Activated T-cell treated with anti-CD3 and anti-CD28 coated beads, Interleukin-2, amount 50 U/mL, for 72 hours (primary cell): ENCODE measurements at places on chromosomes 7 and 10. TPM values are rescaled to one million over a fixed set of nuclear protein-coding genes. Genes with fewer than 3 reads are reported as not detected.

- H3K27me3 ChIP-seq = no peaks in the 10 kb centered on the region
- H3K36me3 ChIP-seq = no peaks in the 10 kb centered on the region
- no peak overlapping the region for H3K4me3 ChIP-seq
Observed at GRCh38 chr10:78960316-78960800, 108.4 kb upstream of the ZMIZ1 start.

GRCh38 chr7:47337531-47337930 is 244.4 kb downstream of the TNS3 start:
- no peak overlapping the region for H3K27ac ChIP-seq
- H3K36me3 ChIP-seq = no peaks in the 10 kb centered on the region
- H3K4me1 ChIP-seq = no peaks in the 10 kb centered on the region
- no peaks in the 10 kb centered on the region for H3K27me3 ChIP-seq
- no peak overlapping the region for H3K4me3 ChIP-seq

GRCh38 chr10:95411635-95412034 is 120.8 kb upstream of the PDLIM1 start:
- H3K4me1 ChIP-seq = peaks cover 6% of the 10 kb centered on the region
- H3K4me3 ChIP-seq = no peak overlapping the region
- peaks cover 16% of the 10 kb centered on the region for H3K27me3 ChIP-seq
- H3K27ac ChIP-seq = no peak overlapping the region

- H3K4me1 ChIP-seq = no peaks in the 10 kb centered on the region
- H3K36me3 ChIP-seq = no peaks in the 10 kb centered on the region
- no peak for DNase-seq
Observed at GRCh38 chr7:70426249-70426880, 705.6 kb upstream of the GALNT17 start.

DNA sequence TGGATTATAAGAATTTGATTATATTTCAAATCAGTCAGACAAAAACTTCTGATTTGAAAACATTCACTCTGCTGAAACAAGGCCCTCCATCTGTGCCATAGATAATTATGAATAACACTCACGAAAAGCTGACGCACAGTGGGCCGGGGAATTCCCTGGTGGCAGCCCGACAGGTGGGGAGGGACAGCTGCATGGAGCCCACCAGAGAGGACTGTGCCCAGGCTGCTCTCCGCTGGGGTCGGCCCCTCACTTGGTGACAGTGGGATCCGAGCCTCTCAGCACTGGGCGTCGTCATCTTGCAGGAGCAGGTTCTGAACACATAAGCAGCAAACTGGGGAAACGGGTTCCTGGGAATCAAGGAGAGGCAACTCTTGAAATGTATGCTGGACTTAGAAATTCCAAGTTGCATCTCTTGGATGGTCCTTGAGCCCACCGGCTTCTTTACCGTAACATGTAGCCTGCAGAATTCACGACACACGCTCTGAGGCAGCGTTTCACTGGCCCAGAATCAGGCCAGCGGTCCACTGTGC is 41.4 kb downstream of the AFAP1L2 start:
- peaks cover under 1% of the 10 kb centered on the region for H3K4me1 ChIP-seq
- H3K36me3 ChIP-seq = no peaks in the 10 kb centered on the region
- H3K4me3 ChIP-seq = no peak overlapping the region
- peaks cover 1% of the 10 kb centered on the region for H3K27me3 ChIP-seq

DNA sequence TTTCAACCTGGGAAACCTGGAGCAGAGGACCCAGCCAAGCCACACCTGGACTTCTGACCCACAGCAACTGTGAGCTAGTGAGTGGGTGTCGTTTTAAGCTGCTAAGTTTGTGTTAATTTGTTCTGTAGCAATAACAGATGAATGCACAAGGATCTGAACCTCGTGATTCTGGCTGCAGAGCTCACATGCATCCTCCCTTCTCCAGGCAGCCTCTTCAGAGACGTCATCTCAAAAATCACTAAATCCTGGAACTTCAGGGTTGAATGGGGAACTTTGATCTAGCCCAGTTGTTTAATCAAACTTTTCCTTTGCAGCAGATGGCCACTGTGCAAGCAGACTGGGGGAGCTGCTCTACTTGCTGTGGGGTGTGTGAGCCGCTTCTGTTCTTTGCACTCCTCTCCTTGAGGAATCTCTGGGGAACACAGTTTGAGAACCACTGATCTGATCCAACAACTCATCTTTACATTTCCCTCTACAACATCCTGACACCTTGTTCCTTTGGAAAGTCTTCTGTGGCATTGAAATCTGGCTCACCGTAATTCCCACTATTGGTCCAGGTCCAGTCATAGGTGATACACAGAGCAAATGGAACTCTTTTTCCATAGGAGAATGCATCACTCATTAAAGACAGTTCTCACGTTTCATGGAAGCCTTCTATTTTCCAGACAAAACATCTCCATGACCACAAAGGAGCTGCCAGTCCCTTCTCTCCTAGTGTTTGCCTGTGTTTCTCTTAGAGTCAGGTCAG is 90.3 kb downstream of the CHN2 start:
- no peaks in the 10 kb centered on the region for H3K36me3 ChIP-seq
- H3K4me3 ChIP-seq = peak overlapping the region; percentile 9
- peaks cover 37% of the 10 kb centered on the region for H3K4me1 ChIP-seq
- no peak overlapping the region for H3K27ac ChIP-seq
- DNase-seq = no peak

DNA sequence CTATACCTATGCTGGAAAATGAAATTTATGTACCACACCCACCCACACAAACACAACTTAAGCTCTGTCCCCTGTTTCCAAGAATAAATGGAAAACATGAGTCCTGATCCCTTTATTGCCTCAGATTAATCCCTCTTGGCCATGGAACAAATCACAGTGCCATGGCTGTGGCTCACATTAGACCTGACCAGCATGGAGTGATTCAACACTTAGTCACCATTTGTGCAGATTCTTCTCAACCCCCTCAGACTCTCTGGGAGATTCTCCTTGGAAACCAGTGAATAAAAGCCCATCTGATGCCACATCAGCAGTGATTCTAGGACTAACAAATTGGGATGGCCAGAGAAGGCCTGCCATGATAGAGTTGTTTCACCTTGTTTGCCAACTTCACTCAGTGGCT is 204.4 kb upstream of the TMEM72 start:
- peaks cover 2% of the 10 kb centered on the region for H3K36me3 ChIP-seq
- no peaks in the 10 kb centered on the region for H3K27me3 ChIP-seq
- no peak overlapping the region for H3K4me3 ChIP-seq
- no peaks in the 10 kb centered on the region for H3K4me1 ChIP-seq
- no peak for DNase-seq

DNA sequence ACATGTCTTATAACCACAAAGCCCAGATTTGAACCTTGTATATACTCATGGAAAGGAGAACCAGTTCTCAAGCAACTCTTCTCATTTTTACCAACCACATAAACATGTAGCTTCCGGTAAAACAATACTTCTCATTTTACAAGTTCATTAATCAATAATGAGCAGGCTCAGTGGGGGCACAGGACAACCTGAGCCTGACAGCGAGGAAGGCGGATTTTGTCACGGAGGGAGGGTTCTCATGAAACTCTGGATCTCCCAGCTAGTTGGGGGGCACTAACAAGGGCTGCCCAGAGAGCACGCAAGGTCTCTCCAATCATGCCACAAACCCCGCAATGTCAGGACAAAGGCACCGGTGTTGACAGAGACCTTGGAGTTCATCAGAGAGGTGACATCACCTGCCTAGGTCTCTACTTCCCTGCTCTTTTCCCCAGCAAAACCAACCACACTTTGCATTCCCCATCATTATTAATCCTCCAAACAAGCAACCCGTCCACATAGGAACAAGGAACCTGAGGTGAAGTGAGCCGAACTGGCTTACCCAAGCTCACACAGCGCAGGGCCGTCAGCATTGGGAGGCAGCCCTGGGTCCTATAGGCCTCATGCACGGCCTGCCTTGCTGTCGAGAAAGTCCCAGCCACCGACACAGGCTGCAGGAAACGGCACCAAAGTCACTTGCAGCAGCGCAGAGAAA is 192.1 kb upstream of the KLF14 start:
- no peak for DNase-seq
- H3K27me3 ChIP-seq = no peaks in the 10 kb centered on the region
- H3K27ac ChIP-seq = peak overlapping the region; percentile 99

GRCh38 chr7:35035511-35035961 is 1.7 kb downstream of the DPY19L1 start:
- DNase-seq = peak; percentile 29
- peak overlapping the region; percentile 44 for H3K27ac ChIP-seq
- H3K36me3 ChIP-seq = no peaks in the 10 kb centered on the region
- H3K4me1 ChIP-seq = peaks cover 28% of the 10 kb centered on the region
- no peaks in the 10 kb centered on the region for H3K27me3 ChIP-seq

GRCh38 chr10:132366499-132366898 is 30.5 kb upstream of the PWWP2B start:
- no peaks in the 10 kb centered on the region for H3K27me3 ChIP-seq
- H3K27ac ChIP-seq = no peak overlapping the region
- peaks cover 4% of the 10 kb centered on the region for H3K4me1 ChIP-seq
- peaks cover 2% of the 10 kb centered on the region for H3K36me3 ChIP-seq
- no peak overlapping the region for H3K4me3 ChIP-seq
- DNase-seq = no peak

- H3K27me3 ChIP-seq = no peaks in the 10 kb centered on the region
- no peak overlapping the region for H3K27ac ChIP-seq
- H3K4me1 ChIP-seq = no peaks in the 10 kb centered on the region
- no peak overlapping the region for H3K4me3 ChIP-seq
- DNase-seq = no peak
Observed at GRCh38 chr10:105714728-105715127, 1073.6 kb downstream of the SORCS3 start.

- H3K4me1 ChIP-seq = peaks cover 7% of the 10 kb centered on the region
- H3K4me3 ChIP-seq = no peak overlapping the region
- H3K36me3 ChIP-seq = peaks cover 1% of the 10 kb centered on the region
- H3K27ac ChIP-seq = no peak overlapping the region
- peaks cover 32% of the 10 kb centered on the region for H3K27me3 ChIP-seq
Observed at GRCh38 chr10:22503315-22504088, 158.2 kb downstream of the SPAG6 start.

DNA sequence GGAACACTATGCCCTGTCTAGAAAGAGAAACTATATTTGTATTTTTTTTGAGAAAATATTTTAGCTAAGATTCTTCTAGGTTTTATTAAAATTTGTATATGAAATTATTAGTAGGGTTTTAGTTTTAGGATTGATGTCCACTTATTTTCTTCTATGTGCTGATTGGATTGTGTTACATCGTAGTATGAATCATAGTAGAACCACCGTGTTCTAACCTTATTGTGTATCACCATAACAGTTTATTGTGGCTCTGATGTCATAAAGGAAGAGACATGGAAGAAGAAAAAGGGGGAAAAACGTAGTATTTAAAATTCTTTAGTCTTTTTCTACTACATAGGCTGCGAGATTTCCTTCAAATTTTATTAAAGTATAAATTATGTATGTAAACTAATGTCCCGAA is 1.9 kb downstream of the AGBL3 start:
- H3K4me3 ChIP-seq = peak overlapping the region; percentile 55
- DNase-seq = no peak
- peaks cover 1% of the 10 kb centered on the region for H3K36me3 ChIP-seq
- no peak overlapping the region for H3K27ac ChIP-seq
- peaks cover 54% of the 10 kb centered on the region for H3K4me1 ChIP-seq
- no peaks in the 10 kb centered on the region for H3K27me3 ChIP-seq

GRCh38 chr7:111758332-111758731 is 196.0 kb upstream of the IMMP2L start:
- peaks cover 6% of the 10 kb centered on the region for H3K27me3 ChIP-seq
- no peak overlapping the region for H3K4me3 ChIP-seq
- DNase-seq = no peak
- no peaks in the 10 kb centered on the region for H3K4me1 ChIP-seq

DNA sequence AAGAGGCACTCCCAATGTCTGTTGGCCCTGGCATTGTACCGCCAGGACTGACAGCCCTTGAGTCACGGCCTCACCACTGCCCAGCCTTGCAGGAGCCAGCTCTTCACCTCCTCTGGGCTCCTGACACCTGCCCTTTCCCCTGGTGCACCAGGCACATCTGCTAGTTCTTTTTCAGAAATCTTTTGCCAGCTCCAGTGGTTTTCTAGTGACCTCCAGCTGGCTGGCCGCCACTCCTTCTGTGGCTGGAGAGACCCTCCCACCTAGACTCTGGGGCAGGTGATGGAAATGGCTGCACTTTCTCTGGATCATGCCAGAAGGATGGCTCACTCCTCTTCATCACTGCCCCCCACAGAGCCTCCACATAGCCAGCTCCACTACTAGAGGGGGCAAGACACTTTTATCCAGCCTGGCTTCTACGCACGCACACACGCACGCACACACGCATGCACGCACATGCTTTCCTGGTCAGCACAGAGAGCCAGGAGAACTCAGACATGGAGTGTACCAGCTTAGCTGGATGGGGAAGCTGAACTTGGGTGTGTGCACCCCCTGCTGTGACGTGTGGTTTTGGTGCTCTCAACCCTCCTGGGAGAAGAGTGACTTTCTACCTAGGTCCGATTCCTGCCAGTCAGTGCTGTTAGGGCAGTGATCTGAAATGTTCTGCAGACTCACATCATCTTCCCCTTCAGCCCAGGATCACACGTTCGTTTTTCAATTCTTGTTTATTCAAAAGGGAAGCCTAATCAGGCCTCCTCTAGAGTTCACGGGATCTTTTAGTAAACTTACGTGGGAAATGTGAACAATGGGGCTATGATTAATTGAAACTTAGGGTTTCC is 222.0 kb downstream of the PRPF18 start:
- H3K27ac ChIP-seq = no peak overlapping the region
- no peaks in the 10 kb centered on the region for H3K27me3 ChIP-seq
- H3K36me3 ChIP-seq = no peaks in the 10 kb centered on the region
- no peak for DNase-seq
- no peak overlapping the region for H3K4me3 ChIP-seq
- H3K4me1 ChIP-seq = peaks cover 5% of the 10 kb centered on the region

- no peaks in the 10 kb centered on the region for H3K4me1 ChIP-seq
- no peak for DNase-seq
- H3K4me3 ChIP-seq = no peak overlapping the region
- H3K27me3 ChIP-seq = no peaks in the 10 kb centered on the region
- peaks cover 2% of the 10 kb centered on the region for H3K36me3 ChIP-seq
Observed at GRCh38 chr7:158885624-158886023, 29.3 kb downstream of the DYNC2I1 start.

DNA sequence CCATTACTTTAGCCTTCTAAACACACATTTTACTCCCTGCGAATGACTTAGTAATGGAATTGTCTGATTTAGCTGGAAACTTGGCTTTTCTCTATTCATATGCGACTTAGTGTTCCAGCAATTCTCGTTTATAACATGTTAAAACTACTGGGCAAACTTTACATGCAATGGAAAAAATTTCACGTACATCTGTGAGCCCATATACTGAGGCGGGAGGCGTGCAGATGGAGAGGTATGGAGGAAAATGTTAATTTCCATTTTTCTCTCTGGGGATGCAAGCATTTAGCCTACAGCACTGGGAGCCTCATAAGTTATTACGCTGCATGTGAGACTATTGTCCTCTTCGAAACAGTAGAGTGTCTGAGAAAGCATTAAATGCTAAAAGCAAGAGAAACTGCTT is 591.5 kb upstream of the ANKRD30A start:
- H3K27me3 ChIP-seq = no peaks in the 10 kb centered on the region
- H3K36me3 ChIP-seq = no peaks in the 10 kb centered on the region
- DNase-seq = no peak
- no peak overlapping the region for H3K27ac ChIP-seq
- no peaks in the 10 kb centered on the region for H3K4me1 ChIP-seq

GTF2IRD2 gene
- total RNA-seq = 4.4 TPM

FAM149B1 gene
- total RNA-seq = 16.1 TPM

NUTM2E gene
- not detected for total RNA-seq

HOXA1 gene
- total RNA-seq = 0.69 TPM

RAB19 gene
- 17.5 TPM for total RNA-seq
